Suppressor macrophage treated with lipopolysaccharide for 1 hour (primary cell): ENCODE measurements at places on chromosomes 13 and 19.

DNA sequence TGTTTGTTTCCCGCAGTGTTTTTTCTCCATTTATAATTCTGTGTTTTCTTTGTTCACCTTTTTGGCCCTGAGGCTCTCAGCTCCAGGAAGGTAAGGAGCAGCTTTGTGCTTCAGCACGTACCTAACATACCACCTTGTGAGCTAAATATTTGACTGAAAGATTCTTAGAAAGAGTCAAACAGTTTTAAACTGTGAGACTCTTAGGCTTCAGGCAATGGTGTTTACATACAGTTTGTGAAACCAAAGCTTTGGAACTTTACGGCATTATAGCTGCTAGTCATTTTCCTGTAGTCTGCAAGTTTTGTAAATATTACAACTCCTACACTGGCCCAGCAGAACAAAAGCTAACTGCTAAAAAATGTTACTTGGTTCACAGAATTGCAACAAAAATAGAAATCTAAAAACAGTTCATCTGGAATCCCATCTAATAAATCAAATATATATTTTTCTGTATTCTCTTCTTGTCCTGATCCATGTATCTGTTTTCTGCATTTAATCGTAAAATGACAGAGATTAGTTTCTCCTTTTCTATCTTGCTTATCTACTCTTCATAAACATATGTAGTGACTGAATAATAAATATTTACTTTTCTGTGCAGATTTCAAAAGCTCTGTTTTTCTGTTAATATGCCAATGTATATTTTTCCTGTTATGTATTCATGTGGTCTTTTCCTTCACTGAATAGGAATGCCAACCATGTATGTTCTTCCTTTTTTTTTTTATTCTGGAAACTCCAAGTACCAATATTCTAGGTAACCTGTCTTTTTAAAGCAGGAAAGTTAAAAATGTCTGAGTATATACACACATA lies 38.8 kb upstream of the GPI start:
- no peak for DNase-seq

DNA sequence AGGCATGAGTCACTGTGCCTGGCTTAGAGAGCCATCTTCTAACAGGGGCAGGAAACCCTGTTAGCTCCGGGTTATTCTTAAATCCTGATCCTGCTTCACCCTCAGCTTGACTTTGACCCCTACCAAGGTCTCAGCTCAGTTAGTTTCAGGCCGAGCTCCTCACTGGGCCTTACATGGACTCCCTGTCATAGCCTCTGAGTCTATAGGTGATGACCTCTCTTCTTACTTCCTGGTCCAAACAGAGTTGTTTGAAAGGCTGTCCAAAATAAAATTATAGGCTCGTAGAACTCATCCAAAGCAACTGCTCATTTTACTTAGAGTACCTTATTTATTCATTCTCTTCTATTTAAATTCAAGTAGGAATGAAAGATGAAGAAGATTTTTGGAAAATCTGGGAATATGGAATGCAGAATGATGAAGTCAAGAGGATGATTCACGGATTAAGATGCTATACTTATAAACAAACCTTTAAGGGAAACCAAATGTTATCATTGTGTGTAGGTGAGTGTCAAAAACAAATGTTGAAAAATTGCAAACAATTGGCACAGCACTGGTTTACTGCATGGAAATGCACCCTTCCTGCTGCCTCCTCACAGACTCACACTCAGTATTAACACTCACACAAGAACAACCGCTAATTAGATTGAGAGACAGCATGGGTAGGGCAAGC lies 174.1 kb downstream of the RGCC start:
- no peak for DNase-seq

DNA sequence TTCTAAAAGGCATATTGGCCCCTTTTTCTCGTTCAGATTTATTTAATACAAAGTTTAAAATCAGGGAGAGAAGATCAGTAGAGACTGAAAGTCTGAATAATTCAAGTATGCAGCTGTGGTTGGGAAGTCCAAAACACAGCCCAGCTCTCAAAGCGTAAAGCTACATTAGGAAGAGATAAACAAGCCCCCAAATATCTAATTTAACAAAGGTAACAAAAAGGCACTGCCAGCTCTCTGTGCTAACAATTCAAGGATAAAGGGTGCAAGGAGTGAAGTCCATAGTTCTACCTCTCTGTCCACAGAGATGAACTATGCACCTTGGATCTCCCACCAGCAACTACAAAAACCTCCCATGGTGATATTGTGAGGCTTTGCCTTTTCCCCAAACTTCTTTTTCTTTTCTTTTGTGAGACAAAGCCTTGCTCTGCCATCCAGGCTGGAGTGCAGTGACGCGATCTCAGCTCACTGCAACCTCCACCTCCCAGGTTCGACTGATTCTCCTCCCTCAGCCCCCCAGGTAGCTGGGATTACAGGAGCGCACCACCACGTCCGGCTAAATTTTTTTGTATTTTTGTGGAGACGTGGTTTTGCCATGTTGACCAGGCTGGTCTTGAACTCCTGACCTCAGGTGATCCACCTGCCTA lies 104.4 kb downstream of the LHFPL6 start:
- DNase-seq, result no peak

- DNase-seq, result peak; percentile 86
Measured at GRCh38 chr19:1459479-1459878, 9.6 kb downstream of the APC2 start.

GRCh38 chr13:22141716-22142115 lies 470.8 kb downstream of the FGF9 start:
- DNase-seq, result no peak

DNA sequence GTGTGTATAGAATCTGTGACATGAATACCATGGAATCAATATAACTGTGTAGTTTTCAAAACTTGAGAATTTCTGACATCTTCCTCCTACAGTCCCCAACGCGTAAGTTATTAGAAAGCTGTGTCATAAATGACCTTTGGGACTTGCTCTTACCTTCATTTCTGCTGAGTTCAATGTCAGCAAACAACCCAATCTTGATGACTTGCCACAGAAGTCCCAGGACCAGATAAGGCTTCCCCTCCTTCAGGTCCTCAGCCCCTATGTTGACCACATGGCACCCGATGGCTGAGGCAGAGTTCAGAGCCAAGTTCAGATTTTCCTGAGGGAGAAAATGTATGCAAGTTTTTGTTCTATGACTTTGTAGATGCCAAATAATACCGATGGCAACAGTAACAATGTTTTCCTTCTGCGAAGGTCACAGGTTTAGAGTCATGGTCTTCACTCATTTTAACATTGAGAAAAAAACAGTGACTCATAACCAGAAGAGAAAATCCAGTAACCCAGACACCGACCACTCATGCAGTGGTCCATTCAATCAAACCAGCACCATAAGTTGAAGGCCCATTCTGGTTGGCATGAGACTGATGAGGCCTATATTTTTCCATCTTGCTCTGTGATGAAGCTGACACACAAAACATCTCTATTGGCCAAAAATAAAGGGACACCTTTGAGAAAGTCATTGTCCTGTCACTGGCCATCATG lies 29.2 kb downstream of the LCP1 start:
- DNase-seq, result no peak

GRCh38 chr19:1481224-1481892 lies 2.3 kb upstream of the C19orf25 start:
- no peak for DNase-seq

DNA sequence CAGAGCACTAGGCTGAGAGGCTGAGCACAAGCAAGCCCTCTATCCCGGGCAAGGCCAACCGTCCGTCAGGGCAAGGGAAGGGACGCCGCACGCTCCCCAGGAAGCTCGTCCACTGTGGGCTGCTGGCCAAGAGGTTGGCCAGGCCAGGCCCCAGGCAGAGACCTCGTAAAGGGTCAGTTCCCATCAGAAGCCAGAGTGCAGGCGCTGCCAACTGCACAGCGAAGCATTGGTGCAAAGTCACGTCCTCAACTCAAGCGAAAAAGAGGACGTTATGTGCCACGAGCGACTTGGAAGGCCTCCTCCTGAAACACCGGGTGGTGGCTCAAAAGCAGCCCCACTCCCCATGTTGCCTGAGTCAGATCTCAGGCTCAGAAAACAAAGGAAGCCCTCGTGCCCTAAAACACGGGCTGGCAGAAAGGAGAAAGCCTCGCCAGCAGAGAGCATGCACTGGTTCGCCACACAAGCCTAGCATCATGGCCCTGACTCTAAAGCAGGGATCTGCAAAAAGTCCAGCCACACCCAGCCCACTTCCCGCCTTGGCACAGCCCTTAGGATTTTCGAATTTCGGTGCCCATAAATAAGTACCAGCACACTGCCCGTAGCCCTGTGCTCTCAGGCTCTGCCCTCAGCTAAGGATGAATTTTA lies 4.7 kb downstream of the AKAP8 start:
- no peak for DNase-seq

DNA sequence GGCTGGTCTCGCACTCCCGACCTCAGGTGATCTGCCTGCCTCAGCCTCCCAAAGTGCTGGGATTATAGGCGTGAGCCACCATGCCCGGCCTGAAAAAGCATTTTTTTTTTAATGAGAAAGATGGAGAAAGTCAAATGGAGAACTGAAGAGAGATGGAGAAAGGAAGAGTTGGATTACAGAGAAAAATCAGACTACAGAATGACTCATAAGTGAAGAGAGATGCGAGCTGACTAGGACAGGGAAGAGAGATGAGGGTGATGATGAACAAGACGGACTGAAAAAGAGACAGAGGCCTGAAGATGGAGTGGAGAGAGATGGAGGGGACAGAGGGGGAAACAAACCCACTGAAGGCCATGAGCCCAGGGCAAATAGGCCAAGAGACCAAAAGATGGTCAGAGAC lies 1.5 kb downstream of the DHX34 start:
- no peak for DNase-seq

DNA sequence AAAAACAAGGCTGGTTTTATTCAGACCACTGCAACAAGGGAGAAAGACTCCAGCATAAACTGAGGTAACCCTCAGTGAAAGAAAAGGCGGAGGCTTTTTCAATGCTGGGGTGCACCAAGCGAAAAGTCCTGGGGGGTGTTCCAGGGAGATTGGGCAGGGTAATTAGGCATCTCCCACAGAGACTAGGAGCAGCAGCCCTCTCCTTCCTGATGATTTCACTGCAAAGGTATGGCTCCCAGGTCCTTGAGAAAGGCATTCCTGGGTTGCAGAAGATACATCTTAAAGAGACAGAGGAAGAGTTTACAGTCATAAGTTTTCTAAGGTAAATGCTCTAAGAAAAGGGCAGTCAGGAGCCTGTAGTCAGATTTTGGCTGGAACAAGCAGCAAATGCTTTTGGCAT lies 412.0 kb downstream of the FOXO1 start:
- DNase-seq, result no peak

- no peak for DNase-seq
Measured at GRCh38 chr13:46345866-46346265, 41.2 kb downstream of the RUBCNL start.

DNA sequence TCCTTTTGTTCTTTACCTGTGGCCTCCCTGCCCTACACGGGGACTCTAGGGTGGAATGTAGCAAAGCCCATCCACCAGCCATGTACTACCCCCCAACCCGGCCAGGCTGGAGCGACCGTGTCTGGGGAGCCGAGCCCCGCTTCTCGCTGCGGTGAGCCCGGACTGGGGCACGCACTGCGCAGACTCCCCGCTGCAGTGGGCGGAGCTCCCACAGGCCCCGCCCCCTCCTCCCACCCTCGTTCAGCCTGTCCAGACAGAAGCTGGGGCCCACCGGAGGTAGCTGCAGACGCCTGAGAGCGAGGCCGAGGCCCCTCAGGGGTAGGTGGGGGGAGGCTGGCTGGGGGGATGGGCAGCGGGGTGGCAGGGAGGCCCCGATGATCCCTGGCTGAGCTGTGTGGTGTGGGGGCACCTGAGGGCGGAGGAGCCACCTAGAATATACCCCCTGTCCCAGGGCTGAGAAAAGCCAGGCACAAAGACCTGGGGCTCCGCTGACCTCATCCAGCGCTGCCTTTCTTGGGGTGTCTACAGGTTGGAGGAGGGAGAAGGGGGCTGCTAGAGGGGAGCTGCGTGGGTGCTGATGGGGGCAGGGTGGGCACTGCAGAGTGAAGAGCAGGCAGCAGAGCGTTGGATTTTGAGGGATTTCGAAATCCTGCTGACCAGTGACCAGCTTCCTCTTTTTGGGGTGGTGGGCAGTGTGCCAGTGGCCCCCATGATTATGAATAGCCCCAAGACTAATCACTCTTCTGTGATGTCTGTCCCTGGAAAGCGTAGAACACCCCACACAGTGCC lies 17.3 kb downstream of the PLD3 start:
- peak; percentile 93 for DNase-seq

GRCh38 chr13:87207280-87208003 lies 463.7 kb upstream of the SLITRK5 start:
- DNase-seq, result no peak

GRCh38 chr13:45137526-45137925 lies 17.2 kb downstream of the GTF2F2 start:
- DNase-seq, result peak; percentile 38

GRCh38 chr19:6350688-6351087 lies 10.6 kb upstream of the CLPP start:
- DNase-seq, result no peak

DNA sequence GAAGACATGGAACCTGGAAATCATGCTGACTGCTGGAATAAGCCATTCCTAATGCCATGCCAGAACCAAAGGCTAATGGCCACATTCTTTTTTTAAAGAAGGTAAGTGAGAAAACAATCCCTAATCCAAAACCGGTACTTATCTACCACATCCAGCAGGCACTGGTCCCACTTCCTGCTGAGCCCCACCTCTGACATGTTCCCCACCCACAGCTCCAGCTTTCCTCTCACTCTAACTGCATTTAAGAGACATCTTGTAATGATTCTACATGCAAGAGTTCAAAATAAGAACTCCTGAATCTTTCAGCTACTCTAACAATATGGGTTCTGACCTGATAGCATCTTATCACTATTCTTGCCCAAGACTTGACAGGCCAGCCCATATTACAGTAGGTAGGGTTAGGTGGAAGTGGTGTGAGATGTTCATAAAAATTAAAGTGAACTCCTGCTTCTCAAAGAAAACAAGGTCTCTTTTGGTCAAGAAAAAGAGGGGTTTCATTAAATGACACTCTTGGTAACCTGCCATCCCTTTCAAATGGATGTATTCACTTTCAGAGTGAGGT lies 41.9 kb downstream of the N4BP2L2 start:
- no peak for DNase-seq

GRCh38 chr19:51980116-51980736 lies 6.4 kb downstream of the ZNF350 start:
- no peak for DNase-seq

DNA sequence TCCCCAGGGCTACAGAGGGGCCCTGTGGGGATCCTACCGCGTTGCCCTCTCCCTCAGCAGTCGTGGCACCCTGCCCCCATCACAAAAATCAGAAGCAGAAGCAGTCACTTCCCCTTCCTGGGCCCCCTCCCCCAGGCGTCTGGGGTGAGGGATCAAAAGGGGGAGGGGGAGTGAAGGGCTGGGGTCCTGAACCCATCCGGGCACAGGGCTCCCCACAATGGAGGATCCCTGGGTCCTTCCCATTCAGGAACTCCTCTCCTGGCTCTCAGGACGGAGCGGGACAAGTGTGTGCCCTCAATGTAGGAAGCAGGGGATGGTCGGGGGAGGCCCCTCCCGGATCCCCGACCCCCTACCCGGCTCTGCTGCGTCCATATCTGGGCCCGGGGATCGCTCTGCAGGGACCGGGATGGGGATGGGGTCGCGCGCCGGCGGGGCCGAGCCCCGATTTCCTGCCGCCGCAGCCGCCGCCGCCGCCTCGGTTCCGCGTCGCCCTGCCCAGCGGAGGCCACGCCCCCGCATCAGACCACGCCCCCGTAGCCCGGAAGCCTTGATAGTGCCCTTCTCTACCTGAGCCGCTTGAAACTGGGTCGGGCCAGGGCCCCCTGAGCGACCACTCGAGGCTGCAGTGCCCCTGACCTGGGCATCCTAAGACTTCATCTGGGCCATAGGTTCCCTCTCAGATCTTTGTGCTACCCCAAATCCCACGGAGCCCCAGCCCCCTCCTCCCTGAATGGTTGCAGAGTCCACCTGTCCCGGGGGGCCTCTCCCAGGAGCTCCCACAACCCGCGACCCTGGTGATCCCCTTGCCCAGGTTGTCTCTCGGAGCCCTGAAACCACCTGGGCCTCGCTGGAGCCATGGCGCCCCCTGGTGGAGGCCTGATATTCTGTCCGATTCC lies at the start of gene GMIP:
TSS of gene GMIP (minus strand) at position 500 of the 896 bp plus-strand sequence. CDS start at position 372, 128 bp downstream.
- DNase-seq, result peak; percentile 75
